ENCODE measurements at places on chromosomes 3 and 15. TPM values are rescaled to one million over a fixed set of nuclear protein-coding genes. Genes with fewer than 3 reads are reported as not detected.

SCAANT1 gene
- not detected for total RNA-seq

MUC20 gene
- total RNA-seq, result not detected

STRIT1 gene
- total RNA-seq, result not detected

GABRR3 gene
- not detected for total RNA-seq

GRM7 gene
- not detected for total RNA-seq

EOMES gene
- total RNA-seq, result not detected

ATP8B4 gene
- total RNA-seq, result 0.30 TPM

RAP2B gene
- total RNA-seq, result 38.8 TPM

ZMYND10 gene
- total RNA-seq, result 0.70 TPM

AADAC gene
- 1.8 TPM for total RNA-seq

CCDC54 gene
- not detected for total RNA-seq

ACAD9 gene
- total RNA-seq, result 35.7 TPM

STAB1 gene
- total RNA-seq, result 0.15 TPM

ZIC4 gene
- 0.08 TPM for total RNA-seq

NLGN1 gene
- total RNA-seq, result 3.0 TPM

EIF4E3 gene
- 3.3 TPM for total RNA-seq

CCR9 gene
- not detected for total RNA-seq

LRRN1 gene
- not detected for total RNA-seq

A4GNT gene
- not detected for total RNA-seq

ACVR2B gene
- total RNA-seq, result 1.4 TPM

AGBL1 gene
- total RNA-seq, result not detected

AADACL2 gene
- total RNA-seq, result not detected

CHCHD6 gene
- 11.1 TPM for total RNA-seq

INSYN1 gene
- 0.45 TPM for total RNA-seq

SAMMSON gene
- not detected for total RNA-seq
